Stimulated activated naive CD8-positive, alpha-beta T cell treated with anti-CD3 and anti-CD28 coated beads, Interleukin-15, amount 100 ng/mL, for 72 hours (primary cell): ENCODE measurements at places on chromosomes 16 and 17.

DNA sequence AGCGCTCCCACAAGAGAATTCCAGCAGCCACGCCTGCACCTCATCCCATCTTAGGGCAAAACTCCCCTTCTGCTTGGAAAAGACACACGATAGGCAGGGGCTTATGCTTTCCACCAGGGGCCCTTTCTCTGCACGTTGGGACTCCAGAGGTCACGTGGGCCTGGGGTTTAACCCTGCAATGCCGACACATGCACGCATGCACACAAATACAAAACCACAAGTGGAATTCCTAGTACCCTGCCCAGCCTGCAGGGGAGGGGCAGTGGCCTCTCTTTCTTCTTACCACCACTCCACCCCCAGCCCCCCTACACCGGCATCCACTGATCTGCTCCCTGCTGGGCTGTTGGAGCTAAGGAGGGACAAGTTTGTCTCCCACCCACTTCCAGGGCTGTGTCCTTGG, 16.8 kb upstream of the CCDC182 start:
- DNase-seq, result no peak

DNA sequence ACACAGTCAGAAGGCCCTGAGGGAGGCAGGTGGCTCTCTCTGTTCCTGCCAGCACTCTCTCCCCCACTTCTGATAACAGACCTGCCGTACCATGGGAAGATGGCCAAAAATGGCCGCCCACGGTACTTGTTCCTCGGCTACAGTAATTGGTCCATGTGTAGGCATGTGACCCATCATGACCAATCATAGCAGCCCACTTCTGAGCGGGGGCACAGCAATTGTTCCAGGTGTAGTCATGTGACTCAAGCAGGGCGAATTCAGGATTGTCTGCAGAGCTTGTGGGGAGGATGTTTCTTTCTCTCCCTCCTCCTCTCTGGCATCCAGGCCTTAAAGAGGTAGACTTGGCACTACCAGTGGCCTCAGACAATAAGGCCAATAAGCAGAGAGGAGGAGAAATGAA, 250.4 kb downstream of the MRTFB start:
- DNase-seq, result no peak

DNA sequence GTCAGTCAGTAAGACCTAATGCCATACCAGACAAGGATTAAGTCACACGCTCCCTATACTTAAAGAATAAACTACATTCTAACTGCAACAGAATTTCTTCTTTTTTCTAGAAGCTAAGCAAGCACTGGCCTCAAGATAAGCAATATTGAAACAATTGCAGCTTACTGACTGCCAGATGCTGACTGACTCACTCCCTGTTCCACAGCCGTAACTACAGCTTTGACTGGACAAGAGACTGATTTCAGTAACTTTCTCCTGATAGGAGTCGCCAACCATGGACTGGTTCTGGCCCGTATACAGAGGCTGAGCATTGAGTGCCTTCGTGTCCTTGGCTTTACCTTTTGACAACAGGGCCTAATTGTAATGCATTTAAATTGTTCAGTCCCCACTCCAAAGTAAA, 67.9 kb downstream of the TRIM37 start:
- DNase-seq, result no peak

GRCh38 chr17:40307001-40307730, 1.8 kb upstream of the RARA start:
- no peak for DNase-seq

DNA sequence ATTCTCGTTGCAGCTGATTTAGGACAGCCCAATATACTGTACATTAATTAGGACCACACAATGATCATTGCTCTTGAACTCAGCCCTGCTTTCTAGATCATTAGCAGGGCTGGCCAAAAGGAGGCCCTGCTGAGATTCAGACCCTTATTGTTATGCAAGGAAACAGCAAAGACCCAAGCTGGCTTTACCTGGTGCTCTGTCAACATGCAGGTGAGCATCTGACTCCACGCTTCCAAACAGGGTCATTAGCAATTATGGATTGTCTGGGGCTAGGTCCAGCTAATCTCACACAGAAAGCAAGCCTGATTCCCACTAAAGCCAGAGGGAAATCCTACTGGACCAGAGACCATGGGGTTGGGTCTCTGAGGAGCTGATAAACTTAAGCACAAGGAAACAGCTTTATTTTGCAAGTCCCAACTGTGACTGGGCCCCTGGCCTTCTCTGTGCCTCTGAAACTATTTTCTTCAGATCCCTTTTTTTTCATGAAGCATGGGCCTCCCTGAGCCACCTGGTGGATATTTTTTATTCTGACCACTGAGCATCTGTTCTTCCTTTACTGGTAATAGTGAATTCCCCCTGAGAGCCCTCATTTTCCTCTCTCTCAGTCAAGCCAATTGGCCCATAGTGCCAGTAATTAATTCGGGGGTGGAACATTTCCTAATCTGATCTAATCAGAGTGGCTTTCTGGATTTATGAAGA, 236.1 kb downstream of the GRIN2A start:
- DNase-seq, result no peak

DNA sequence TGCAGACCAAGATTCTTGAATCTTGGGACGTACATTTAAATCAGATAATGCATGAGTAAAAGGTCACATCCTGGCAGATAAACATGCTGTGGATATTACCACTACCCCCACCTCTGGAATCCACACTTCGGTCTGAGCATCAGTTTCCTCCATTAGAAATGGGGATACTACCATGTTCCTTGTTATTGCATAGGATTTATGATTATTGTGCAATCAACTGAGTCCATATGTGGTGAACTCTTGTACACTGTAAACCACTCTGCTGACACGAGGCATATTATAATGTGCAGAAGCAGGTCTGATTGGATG, 108.7 kb downstream of the VAT1L start:
- no peak for DNase-seq

DNA sequence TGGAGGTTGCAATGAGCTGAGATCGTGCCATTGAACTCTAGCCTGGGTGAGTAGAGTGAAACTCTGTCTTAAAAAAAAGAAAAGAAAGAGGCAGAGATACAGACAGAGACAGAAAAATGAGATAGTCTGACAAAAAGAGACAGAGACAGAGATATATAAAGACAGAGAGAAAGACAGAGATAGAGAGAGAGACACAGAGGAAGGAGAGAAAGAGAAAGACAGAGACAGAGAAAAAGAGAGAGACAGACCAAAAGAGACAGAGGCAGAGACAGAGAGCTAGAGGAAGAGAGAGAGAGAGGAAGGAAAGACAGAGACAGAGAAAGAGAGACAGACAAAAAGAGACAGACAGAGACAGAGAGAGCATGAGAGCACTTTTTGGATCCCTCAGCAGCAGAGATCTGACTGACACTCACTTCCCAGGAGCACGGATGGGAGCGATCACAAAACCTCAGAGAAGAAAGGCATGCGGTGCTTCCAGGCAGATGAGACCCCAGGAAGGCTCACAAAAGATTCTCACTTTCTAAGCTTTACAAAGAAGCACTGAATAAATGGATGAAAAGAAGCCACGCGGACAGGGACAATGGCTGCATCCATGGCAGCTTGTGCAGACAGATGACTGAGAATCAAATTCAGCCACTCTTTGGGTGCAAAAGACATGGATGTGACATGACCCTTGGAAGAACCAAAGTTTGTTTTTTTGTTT, 38.6 kb upstream of the HS3ST2 start:
- no peak for DNase-seq

- DNase-seq, result no peak
Observed at GRCh38 chr16:55285586-55285985, 38.4 kb upstream of the IRX6 start.

DNA sequence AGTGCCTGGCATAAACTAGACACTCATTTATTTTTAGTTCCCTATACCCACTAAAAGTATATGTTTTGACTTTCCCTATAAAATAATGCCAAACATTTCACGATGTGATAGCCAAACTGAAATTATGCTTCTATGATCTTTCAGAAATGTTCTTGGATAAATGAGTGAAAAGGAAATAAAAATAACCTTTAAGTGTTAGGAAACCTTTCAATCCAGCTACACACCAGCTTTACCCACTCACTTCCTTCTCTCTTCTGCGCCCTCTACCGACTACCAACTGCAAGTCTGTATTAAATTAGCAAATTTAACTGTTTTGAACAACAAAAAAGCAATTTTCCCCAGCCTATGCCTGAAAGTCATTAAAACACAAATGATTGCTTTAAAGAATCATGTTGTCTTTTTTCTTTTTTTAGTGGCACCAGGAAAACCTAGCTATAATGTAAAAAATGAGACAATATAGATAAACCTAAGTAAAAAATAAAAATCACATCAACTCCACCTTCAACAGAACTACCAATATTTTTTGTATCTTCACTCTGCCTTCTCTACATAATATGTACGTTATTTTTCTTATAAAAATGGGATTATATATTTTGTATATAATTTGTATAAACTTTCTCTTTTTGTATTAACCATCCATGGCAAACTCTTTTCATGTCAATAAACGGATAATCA, 13.2 kb upstream of the TMEM100 start:
- DNase-seq, result peak; percentile 23

- no peak for DNase-seq
Observed at GRCh38 chr17:81076141-81076679, 41.3 kb downstream of the BAIAP2 start.

- no peak for DNase-seq
Observed at GRCh38 chr17:57425431-57425830, 169.1 kb downstream of the MSI2 start.

GRCh38 chr16:85556456-85557082, 56.6 kb upstream of the GSE1 start:
- peak; percentile 34 for DNase-seq

DNA sequence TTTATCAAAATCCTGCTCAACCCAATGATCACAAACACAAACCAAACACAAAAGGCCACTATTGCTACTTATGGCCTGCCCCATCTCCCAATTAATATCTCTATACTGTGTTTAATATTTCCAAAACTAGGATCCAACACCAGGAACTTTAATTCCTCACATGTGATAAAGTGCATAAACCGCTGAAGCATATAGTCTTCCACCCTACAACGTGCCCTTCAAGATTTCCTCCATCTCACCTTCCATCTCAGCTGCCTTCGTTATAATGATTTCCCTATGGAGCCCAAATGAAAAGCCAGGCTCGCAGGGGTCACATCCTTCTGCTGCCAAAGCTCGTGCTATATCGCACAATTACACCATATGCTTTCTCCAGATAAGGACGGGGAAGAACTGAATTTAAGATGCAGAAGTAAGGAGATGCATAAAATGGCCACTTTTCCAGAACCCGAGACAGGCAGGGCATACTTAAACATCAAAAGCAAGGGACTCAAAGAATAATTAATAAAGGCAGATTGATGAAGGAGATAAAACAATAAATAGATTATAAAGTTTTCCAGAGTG, 1.8 kb downstream of the MYH10 start:
- no peak for DNase-seq

DNA sequence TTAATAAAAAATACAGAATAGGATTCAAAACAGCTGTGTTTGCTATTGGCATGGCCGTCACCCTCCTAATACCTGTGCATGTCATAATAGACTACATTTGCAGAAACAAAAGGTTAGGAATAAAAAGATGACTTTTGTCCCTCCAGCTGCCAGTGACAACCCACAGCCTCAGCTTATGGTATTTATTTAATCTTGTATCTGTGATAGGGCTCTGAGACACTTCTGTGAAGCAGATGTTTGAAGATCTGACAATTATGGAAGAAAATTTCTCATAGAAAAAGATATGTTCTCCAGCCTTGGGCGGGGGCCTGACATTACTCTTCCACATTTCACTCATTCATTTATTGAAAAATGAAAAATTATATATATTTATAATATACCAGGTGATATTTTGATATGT, 62.2 kb downstream of the PITPNC1 start:
- DNase-seq, result no peak

DNA sequence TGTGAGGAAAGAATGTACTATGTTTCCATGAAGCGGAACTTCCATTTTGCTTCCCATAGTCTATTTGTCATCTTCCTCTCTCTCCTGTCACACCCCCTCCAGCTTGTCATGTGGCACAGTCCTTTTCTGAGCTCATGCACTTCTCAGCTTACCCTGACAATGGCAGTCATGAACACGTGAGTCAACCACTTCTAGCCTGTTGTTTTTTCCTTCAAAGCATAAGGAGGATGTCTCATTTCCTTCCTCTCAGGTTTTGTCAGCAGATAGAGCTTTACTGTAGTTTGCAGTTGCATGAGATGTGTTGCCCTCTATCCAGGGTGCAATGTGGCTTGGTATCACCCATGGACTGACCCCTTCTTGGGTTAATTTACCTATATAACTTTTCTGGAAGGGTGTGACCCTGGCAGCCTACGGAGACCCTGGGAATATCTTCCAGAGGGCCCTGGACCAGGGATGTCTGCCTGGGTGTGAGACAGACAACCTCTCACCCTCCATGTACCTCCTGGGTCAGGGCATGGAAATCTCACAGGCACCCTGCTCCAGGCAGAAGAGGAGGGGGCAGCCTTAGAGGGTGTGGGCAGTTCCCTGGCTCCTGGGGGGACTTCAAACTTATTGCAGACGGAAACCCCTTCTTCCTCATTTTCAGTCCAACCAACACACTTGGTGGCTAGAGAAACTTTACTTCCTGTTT, 4.0 kb upstream of the ZNF267 start:
- peak; percentile 73 for DNase-seq

DNA sequence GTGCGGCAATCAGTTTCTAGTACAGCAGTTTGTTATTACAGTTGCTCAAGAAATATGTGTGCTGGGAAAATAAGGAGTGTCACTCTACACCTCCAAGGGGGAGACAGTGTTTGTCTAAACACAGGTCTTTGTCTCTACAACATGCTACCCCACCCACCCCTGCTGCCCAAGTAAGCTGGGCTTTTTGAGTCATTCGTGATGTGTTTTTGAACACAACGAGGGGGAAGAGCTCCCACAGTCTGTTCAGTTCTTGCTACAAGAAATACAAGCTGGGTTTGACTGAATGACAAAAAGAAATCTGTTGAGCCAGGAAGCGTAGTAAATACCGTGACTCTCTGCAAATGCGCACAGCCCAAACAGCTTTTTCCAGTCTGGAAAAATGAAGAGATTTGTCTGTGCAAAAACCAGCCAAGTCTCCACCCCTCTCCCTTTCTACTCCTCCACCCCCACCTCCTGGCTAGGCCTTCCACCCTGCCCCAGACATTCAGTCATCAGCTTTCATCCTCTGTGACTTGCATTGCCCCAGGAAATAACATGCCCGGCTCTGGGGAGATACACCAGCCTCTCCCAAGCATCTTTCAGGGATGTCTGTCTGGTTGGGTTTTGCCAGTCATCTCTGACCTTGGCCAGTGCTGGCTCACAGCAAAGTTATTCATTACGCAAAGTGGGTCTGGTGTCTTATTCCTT, 25.7 kb downstream of the CHD9 start:
- no peak for DNase-seq

GRCh38 chr17:14950686-14951085, 314.4 kb downstream of the PMP22 start:
- no peak for DNase-seq
